ENCODE measurements at places on chromosomes 13 and 19. TPM values are rescaled to one million over a fixed set of nuclear protein-coding genes. Genes with fewer than 3 reads are reported as not detected.

Gene SIGLEC11
- not detected for total RNA-seq

DNA sequence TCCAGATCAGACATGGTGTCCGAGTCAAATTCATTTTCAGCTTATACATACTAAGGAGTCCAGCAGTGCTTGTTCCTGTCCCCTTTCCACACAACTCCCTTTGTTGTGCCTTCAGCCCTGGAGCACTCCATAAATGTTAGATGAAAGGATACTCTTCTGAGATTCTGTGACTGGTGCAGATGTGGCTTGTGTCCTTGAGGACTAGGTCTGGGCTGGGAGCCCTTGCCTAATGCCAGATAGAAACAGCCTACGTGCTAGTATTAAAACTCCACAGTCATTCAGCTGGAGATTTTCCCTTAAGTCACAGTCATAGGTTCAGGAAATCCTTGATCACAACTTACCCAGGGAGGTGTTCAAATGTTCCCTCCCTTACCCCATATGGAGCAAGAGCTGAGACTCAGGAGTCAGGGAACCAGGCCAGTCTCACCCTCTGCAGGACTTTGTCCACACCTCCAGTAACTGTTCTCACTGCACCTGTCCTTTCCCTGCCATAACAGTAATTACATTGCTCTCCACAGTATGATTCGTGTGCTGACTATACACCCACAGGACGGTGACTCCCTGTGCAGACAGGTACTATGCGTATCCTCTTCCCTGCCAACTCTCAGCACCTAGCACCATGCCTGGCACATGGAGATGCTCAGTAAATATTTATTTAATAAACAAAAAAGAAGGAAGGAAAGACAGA, 15.5 kb upstream of the SERPINE3 start:
- DNase-seq = no peak

Gene PRDX2
- 262 TPM for total RNA-seq

DNA sequence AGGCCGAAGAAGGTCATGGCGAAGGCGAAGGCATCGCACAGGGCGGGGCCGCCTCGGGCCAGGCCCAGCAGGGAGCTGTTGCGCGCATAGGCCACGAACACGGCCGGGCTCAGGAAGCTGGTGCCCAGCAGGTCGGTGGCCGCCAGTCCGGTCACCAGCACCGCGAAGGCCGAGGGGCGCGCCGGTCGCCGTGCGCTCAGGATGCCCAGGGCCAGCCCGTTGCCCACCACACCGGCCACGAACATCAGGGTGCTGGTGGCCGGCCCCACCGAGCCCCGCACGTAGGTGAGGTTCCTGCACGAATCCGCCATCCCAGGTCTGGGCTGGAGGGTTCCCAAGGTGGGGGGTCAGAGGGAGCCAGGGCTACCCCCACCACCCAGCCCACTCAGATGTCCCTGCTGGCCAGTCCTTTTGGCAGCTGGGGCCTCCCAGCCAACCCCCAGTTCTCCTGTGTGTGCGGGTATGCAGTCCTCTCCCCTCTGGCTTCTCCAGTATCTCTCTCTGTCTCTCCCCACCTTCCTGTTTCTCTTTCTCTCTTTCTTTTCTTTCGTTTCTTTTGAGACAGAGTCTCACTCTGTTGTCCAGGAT, 880 bp downstream of the PTGIR start:
- no peak for DNase-seq

GRCh38 chr13:28584873-28585381, 74.0 kb upstream of the POMP start:
- peak; percentile 62 for DNase-seq

DNA sequence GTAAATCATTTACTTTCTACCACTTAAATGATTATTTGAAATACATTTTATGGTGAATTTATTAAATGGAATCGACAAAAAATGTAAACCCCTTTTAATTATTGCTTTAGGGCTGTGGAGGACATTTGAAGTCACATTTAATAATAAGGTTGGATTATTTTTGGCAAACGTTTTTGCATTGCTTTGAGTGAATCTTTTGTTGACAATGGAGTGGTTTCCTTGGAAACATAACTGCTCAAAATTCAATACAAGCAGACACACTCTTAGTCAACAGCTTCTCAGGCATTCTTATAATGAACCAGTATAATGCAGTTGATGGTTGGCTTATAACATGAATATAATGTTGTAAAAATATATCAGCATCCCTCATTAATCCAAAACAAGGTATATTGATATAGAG, 104.7 kb downstream of the DCLK1 start:
- DNase-seq = no peak

DNA sequence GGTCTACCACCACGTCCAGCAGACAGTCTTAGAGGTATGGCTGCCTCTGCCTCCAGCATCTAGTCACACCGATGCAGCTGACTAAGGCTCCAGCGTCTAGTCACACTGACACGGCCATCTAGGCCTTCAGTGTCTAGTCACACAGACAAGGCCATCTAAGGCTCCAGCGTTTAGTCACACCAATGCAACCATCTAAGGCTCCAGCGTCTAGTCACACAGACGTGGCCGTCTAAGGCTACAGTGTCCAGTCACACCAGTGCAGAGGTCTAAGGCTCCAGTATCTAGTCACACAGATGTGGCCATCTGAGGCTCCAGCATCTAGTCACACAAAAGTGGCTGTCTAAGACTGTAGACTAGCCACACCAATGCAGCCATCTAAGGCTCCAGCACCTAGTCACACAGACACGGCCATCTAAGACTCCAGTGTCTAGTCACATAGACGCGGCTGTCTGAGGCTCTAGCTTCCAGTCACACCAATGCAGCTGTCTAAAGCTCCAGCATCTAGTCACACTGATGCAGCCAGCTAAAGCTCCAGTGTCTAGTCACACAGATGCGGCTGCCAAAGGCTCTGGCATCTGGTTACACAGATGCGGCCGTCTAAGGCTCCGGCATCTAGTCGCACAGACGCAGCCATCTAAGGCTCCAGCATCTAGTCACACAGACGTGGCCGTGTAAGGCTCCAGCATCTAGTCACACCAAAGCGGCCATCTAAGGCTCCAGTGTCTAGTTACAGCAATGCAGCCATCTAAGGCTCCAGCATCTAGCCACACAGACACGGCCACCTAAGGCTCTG, 55.1 kb downstream of the KLF2 start:
- no peak for DNase-seq

DNA sequence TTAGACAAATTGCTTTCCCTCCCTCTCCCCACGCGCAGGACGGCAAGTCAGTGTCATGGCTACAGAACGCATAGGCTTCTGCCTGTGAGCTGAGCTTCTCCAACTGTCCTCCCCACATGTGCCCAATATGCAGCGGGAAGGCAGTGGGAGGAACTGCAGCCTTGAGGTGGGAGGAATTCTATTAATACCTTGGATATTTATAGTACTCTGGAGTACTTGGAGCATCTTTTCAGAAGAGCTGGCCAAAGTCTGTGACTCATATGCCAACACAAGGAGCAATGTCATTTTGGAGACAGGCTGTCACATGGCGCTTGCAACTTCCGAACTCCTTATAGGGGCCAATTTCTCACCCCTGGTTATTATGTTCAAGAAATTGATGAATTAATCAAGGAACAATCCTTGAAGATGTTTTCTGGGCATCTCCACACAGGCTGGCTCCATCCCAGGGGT, 245.0 kb upstream of the SERP2 start:
- DNase-seq = peak; percentile 39

GRCh38 chr19:38093154-38093553, 130.9 kb downstream of the DPF1 start:
- DNase-seq = no peak

Gene RASIP1
- not detected for total RNA-seq

- DNase-seq = no peak
Measured at GRCh38 chr13:110306340-110306959, 507 bp downstream of the COL4A1 start.
